ENCODE measurements at places on chromosomes 3 and 15.

DNA sequence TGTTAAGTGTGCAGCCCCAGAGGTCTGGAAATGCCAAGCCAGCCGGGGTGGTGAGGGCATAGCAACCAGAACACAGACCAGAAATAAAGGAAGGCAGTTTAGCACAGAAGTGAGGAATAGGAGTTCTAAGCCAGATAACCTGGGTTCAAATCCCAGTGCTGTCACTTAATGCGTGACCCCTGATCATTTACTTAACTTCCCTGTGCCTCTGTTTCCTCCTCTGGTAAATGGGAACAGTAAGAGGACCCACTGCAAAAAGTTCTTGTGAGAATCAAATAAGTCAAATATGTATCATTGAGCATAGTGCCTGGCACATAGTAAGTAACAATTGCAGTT is 125.2 kb upstream of the ARHGEF3 start:
- DNase-seq = no peak

- no peak for DNase-seq
Observed at GRCh38 chr3:158094235-158095110, 11.7 kb downstream of the SHOX2 start.

- no peak for DNase-seq
Observed at GRCh38 chr3:177358977-177359592, 161.8 kb upstream of the TBL1XR1 start.

DNA sequence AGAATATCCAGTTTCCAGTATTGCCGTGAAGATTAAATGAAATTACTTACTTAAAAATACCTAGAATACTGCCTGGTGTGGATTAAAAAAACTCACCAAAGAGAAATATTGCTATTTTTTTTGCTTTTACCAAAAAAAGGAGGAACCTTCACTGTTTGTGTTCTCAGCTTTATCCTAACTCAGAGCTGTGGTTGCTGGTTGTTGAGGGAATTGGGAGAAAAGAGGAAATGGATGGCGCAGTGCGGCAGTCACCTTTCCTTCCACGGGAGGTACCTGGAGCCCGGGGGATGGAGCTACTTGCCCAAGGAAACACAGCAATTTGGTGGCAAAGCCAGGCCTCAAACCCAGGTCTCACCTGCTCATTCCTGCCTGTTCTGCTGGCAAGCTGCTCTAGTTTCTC is 270.3 kb downstream of the RPLP1 start:
- peak; percentile 18 for DNase-seq

- DNase-seq = no peak
Observed at GRCh38 chr15:52653431-52653964, 25.7 kb downstream of the ATOSA start.

DNA sequence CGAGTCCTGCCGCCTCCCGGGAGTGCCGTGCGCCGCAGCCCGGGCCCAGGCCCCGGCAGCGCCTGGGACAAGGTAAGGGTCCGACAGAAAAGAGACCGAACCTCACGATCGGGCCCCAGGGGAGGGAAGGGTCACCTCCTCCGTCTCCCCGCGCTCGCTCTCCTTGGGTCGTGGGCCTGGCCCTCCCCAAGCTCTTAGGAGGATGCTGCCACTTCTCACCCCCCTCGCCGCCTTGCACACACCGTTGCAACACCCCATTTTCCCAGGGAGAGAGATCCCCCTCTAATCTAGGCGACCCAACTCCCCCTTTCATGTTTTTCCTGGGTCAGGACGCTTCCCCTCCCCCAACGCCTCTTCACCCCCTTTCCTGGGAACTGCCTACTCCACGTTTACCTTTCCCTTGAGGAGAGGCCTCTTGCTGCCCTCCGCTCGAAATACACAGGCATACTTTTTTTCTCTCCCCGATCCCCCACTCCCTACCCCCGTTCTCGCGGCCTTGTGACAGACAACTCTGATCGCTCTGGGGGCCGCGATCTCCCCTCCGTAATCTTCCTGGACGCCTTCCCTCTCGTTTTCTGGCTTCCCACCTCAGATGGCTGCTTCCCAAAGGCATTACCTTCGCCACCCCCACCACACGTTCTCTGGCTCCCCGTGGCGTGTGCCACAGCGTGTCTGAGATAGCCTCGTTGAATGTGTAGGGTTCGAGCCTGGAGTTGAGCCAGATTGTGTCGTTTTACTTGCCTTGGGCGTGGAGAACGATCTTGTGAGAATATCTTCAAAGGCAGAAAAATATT is 688 bp downstream of the SETD5 start:
- no peak for DNase-seq

All from AML-193 (cell line).